ENCODE measurements at places on chromosomes 13 and 19.

- no peak for DNase-seq
These were observed 5.7 kb upstream of the CD70 start for GRCh38 chr19:6596621-6597020.

DNA sequence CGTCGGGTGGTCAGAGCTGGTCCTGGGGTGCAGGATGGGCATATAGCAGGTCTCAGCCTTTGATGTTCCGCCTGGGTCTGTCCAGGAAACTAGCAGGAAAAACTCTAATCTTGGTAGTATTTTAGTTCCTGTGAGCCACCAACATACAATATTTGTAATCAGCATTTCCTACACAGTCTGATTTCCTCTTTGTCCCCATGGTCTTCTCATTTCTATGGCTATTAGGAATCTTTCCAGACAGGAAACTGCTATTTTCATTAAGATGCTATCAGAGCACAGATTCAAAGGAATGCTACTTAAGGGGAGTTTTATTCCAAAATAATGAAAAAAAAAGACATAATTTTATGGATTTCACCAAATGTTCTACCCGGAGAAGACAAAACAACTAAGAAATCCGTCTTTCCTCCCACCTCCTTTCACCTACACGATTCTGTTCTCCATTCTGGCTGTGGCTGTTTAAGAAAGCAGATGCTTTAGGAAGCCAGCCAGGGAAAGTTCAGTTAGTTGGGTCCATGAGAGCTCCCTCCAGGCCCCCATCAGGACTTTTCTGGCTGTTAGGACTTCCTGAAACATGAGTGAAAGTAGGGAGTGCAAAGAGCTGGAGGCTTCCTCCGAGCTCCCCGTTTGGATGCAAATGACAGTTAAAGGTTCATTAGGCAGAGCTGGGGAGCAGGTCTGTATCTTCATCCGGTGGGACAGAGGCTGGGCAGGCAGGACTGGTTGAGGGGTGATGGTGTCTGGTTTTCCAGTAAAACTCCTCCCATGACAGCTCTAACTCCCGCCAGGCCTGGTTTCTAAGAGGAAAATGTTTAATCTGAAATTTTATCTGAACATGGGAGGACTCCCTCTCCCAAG lies 36.3 kb downstream of the SHISA2 start:
- DNase-seq, result no peak

GRCh38 chr13:110438776-110439175 lies 122.7 kb downstream of the RAB20 start:
- DNase-seq, result no peak

GRCh38 chr19:56141417-56141993 lies 418 bp downstream of the ZNF444 start:
- DNase-seq, result peak; percentile 36

- peak; percentile 11 for DNase-seq
These were observed 532.7 kb upstream of the SPRY2 start for GRCh38 chr13:80873589-80873988.

- no peak for DNase-seq
These were observed 34.1 kb downstream of the STK24 start for GRCh38 chr13:98542568-98543377.

DNA sequence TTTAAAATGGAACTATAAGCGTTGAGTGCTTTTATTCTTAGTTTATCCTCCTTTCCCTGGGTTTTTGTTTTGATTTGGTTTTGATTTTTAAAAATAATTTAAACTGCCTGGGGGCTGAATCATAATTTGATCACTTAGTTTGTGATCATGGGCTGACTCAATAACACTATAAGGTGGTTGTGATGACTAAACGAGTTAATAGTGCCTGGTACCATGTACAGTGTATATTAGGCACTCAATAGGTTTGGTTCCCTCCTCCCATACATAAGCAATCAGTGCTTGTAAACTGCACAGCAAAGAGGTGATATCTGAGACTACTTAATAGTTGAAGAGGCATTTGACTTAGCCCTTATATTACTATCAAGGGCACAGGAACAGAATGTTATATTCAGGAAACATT lies 200.9 kb upstream of the RFC3 start:
- no peak for DNase-seq

- DNase-seq, result no peak
These were observed 23.3 kb downstream of the SIGLECL1 start for GRCh38 chr19:51274049-51274770.

- DNase-seq, result peak; percentile 67
These were observed 608 bp downstream of the MYADM start for GRCh38 chr19:53868091-53868891.

- DNase-seq, result no peak
These were observed 191.1 kb downstream of the RGCC start for GRCh38 chr13:41648314-41648935.

DNA sequence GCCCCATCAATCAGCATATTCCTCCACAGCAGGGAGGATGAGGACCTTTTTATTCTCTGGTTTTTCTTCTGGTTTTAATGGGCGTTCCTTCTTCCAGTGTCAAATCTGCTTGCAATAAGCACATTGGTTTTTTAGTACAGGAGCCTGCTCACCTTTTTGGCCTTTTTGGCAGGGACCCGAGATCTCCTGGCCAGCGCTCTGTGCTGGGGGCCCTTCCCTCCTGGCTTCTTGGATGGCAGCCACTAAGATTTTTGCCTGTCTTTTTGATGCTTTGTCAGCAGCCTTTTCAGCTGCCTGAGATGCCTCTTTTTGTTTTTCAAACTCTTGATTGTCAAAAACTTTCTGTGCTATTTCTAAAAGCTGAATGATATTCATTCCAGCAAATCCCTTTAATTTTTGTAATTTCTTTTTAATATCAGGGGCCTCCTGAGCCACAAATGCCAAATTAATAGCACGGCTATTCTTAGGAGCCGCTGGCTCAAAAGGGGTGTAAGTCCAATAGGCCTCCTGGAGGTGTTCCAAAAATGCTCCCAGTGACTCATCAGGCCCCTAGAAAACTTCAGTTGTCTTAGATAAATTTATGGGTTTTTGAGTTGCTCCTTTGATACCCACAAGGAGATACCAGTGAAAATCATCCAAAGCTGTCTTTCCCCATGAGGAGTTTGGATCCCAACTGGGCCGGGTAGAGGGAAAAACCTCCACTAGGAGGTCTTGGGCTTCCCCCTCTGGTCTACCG lies 73.0 kb downstream of the ZNF100 start:
- no peak for DNase-seq

DNA sequence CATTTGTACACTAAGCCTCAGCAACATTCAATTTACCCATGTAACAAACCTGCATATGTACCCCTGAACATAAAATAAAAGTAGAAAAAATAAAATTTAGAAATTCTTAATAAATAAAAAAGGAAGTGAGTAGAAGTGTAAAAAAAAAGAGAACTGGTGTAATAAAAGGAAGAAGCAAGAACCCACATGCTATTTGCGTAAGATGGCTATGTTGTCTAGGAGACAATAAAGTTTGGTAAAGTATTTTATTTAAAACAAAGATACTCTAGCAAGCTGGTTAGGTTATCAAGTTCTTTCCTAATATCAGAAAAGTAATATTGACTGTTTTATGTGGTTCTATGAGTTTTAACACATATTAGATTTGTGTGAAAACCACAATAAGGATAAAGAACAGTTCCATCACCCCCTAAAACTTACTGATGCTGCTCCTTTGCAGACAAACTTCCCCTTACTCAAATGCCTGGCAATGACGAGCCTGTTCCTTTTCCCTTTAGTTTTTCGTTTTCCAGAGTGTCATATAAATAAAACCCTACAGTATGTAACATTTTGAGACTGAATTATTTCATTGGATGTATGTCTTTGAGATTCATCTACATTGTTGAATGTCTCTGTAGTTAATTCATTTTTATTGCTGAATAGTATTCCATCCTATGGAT lies 98.9 kb downstream of the TNFSF13B start:
- no peak for DNase-seq

GRCh38 chr19:10070730-10071446 lies 15.2 kb upstream of the SHFL start:
- DNase-seq, result no peak

GRCh38 chr19:28307487-28307886 lies 905.5 kb downstream of the UQCRFS1 start:
- DNase-seq, result no peak

DNA sequence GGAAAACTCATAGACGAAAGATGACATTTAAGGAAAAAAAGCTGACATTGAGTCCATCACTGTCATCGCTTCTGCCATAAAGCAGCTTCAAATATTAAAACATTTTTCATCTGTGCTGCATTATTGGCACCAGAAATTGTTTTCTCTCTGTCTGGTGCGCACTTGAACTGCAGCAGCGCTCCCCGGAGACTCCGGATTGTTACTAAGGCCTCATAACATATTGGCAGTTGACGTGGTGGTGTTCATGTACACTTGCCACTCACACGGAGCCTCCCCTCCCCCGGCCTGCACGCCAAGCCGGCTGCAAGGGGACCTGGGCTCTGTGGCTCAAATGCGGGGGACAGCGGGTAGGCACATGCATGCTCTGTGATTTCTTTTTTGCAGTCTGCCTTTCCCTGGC lies 203.2 kb downstream of the TSHZ3 start:
- no peak for DNase-seq

DNA sequence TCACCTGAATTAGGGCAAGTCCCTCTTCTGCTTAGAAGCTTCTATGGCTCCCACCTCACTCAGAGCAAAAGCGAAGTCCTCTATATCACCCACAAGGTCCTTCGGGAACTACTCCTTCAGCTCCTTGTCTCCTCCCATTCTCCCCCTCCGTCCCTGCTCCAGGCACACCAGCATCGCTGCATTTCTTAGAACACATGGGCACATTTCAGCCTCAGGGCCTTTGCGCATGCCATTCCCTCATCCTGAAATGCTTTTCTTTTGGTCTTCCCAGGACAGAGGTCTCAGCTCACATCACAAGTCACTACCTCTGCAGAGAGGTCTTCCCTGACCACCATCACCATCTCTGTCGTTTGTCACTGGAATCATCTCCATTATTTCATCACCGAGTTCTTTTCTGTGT lies 4.0 kb downstream of the S1PR5 start:
- DNase-seq, result no peak

- peak; percentile 21 for DNase-seq
These were observed 156.6 kb downstream of the TM9SF2 start for GRCh38 chr13:99657848-99658260.

DNA sequence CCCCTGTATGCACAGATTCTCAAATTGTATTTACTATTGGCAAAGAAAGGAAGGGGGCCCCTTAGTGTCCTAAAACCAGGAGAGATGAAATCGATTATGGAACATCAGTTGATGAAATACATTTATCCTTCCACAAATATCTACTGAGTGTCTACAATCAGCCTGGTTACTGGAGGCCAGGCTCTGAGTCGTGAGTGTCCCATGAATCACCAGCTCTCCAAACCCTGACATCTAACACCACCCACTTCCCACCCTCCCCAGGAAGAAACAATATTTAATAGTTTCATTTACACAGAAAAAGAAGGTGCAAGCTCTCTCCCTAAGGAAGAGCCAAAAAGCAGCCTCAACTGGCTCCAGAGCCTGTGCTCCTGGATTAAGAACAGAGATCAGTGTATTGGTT lies 25.2 kb downstream of the KCTD15 start:
- no peak for DNase-seq

GRCh38 chr19:56838024-56838908 lies 2.3 kb downstream of the PEG3 start:
- DNase-seq, result no peak

- DNase-seq, result no peak
These were observed 42.1 kb upstream of the C13orf46 start for GRCh38 chr13:114015969-114016295.

- DNase-seq, result no peak
These were observed 15.2 kb upstream of the ERCC5 start for GRCh38 chr13:102830646-102831045.

- DNase-seq, result peak; percentile 58
These were observed 103.9 kb upstream of the UBL3 start for GRCh38 chr13:29954082-29955028.

DNA sequence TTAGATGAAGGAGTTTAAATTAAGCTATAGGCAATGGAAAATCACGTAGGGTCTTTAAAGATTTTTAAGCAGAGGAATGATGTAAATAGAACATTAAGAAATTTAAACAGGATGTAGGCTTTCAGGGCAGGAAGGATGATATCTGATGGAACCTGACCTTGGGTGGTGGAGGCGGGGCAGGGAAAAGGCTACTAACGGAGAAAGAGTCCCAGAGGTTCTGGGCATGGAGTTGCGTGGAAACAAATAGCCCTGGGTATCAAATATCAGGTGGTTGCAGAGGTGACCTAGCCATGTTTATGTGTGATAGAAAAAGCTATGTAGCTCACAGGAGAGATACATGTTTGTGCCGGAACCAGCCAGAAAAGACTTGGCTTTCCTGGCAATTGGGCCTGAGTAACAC lies 7.8 kb upstream of the CDK8 start:
- DNase-seq, result no peak

DNA sequence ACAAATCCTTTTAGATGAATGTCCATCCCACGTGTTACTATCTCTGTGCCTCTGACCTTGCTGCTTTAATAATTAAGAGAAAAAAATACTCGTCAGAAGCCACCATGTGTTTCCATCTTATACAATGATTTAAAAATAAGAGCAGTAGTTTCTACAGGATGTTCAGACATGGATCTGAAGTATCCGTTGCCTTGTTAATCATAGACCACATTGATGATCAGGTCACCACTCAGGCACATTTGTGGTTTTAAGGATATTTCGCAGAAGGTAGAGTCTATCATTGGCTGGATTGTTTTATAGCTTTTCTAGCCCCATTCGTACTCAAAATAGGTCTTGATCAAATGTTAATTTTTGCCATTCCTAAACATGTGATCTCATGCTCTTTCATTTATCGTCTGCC lies 710.0 kb upstream of the ARGLU1 start:
- DNase-seq, result no peak

DNA sequence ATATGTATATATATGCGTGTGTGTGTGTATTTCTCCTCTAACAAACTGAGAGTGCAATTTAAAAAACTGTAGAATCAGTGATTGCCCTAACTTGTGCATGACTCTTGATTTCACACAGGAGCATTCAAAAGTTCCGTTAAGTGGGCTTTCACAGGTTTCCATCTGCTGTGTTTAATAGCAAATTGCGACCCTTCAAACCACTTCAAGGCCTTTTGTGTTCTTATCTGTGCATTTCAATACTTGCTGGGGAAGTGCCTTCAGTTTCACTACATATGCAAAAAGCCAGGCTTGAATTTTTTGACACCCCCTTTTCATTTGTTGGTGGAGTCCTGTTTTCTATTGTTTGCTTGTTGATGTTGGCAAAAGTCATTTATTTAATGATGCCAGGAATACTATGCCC lies 158.0 kb downstream of the TM9SF2 start:
- DNase-seq, result no peak
